ENCODE measurements at places on chromosomes 16 and 17. TPM values are rescaled to one million over a fixed set of nuclear protein-coding genes. Genes with fewer than 3 reads are reported as not detected.

Gene SLC52A1
- total RNA-seq: 0.58 TPM

Gene GPR142
- total RNA-seq: not detected

Gene FBXO47
- total RNA-seq: not detected

Gene TP53TG3F
- not detected for total RNA-seq

Data from activated naive CD4-positive, alpha-beta T cell treated with anti-CD3 and anti-CD28 coated beads, Interleukin-2, amount 10 ng/mL, durations not matched to agents 5 hours and 36 hours (primary cell).